CD8-positive, alpha-beta memory T cell (primary cell): ENCODE measurements at places on chromosomes 11 and 22.

- no peak for DNase-seq
These were observed 87.1 kb downstream of the FAM76B start for GRCh38 chr11:95702526-95702925.

DNA sequence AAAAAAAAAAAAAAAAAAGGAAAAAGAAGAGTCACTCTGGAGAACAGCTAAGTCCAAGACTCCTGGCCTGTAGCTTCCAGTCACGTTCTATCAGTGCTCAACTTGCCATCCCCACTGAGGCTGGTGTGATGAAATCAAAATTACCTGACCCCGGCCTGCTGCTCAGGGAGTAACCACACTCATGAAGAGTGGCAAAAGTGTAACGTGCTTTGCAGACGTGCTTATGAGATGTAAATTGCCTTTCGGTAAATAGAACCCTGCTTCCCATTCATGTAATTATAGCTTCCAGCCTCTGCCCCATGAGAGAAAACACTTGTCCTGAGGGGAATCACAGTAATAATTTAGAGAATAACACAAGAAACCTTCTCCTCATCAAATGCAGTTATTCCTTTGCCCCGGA, 28.2 kb upstream of the CHKA start:
- no peak for DNase-seq

- DNase-seq, result no peak
These were observed 199.9 kb downstream of the DSCAML1 start for GRCh38 chr11:117597071-117597470.

DNA sequence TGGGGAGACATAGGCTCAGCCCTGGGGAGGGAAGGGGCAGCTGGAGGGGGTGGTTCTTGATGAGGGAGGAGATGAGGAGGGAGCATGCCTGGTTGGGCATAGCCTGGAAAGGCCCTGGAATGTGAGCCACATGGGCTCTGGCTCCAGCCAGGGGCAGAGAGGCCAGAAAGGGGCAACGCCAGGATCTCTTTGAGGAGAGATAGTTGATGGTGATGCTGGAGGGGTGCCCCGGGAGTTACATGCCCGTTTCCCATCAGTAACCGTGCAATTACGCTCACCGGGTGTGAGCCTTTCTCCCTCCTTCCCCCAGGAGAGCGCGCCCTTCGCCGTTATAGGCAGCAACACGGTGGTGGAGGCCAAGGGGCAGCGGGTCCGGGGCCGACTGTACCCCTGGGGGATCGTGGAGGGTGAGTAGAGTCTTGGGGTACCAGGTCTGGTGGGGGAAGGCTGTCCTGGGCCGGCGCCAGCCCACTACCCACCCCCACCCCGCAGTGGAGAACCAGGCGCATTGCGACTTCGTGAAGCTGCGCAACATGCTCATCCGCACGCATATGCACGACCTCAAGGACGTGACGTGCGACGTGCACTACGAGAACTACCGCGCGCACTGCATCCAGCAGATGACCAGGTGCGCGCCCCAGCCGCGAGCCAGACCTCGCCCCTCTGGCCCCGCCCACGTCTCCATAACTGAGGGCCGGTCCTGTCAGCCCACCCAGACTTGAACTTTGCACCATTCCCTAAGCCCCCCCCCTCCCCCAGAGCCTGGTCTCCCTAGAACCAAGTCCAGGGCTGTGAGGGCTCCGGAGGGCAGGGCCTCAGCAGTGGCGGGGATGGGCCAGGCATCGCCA, 1.8 kb upstream of the GP1BB start:
- DNase-seq, result no peak

DNA sequence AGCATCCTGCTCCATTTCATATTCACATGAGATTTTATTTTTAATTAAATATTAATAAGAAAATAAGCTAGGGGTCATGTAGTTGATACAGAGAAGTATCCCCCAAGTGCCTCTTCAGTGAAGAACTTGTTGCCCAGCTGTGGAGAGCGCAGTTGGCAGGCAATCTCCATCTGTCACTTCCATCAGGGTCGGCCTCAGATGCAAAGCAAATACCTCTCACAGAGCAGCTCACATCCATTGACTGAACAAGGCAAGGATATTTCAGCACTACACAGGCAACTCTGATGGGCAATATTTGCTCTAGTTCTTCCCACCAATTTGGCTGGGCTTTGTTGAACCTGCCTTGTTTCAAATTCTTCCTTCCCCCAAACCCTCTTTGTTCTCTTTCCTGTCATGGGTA, 129.4 kb downstream of the NOX4 start:
- DNase-seq, result no peak

- peak; percentile 25 for DNase-seq
These were observed 43.4 kb downstream of the CPT1A start for GRCh38 chr11:68798221-68798813.
